ENCODE measurements at places on chromosomes 5 and 9.

- peak; percentile 57 for ATAC-seq
These were observed 500.6 kb downstream of the EBF1 start for GRCh38 chr5:158599157-158599556.

- no peak for ATAC-seq
These were observed 245.3 kb upstream of the NMUR2 start for GRCh38 chr5:152650413-152650812.

DNA sequence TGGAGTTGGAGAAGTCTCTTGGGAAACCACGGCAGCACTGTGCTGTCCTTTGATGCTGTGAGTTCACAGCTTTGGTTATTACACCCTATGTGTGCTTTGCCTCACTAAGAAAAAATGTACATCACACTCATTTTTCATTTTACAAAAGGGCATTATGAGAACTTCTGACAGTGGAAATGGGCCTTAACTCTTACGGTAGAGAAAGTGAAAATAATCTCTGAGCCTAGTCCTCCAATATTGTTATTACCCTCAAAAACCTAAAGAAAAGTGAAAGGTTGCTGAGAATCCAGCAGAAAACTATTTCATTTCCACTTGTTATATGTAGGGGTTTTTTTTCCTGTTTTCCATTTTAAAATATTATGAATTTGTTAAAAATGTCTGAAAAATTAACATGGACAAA, 8.2 kb upstream of the OR13D1 start:
- ATAC-seq = no peak

DNA sequence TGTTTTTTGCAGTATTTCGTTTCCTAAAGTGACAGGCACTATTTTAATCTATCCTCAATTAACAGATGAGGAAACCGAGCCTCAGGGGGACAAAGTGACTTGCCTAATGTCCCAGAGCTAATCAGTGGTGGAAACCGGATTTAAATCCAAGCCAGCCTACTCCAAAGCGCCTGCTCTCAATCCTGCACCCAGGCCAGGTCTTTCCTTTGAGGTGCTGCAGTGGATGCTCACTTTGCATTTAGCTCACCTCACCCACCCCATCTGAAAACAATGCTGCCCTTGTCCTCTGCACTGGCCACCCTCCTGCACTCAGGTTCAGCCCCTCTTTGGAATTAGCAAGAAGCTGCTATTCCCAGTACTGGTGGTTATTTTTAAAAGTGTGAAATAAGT, 16.0 kb downstream of the ANGPTL2 start:
- ATAC-seq = no peak

GRCh38 chr5:10737880-10738279, 23.2 kb downstream of the DAP start:
- no peak for ATAC-seq

DNA sequence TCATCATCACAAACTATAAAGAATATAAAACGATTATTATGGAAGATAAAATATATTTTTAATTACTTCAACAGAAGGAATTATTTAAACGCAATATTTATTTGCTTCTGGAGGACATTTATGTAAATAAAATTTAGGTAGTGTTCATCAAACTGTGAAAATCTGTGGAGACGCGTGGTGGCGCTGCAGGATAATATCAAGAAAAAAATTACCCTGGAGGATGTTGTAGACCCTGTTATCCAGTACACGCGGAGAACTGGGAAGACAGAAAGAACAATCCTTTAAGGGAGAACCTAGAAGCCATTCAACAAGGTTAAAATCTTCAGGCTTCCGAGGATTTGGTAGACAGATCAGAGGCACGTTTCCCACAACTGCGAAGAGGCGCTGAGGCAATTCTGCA, at the start of gene PCDHB12:
Gene PCDHB12 (plus strand): TSS at position 242 of the 400 bp plus-strand sequence. CDS start 189 bp downstream, outside the sequence.
- ATAC-seq = no peak

Data from motor neuron (in vitro differentiated cells).